ENCODE measurements at places on chromosomes 6 and 20. TPM values are rescaled to one million over a fixed set of nuclear protein-coding genes. Genes with fewer than 3 reads are reported as not detected.

The LRRC73 gene
- total RNA-seq, result 0.69 TPM

The ID4 gene
- not detected for total RNA-seq

The MYT1 gene
- 3.5 TPM for total RNA-seq

The C20orf144 gene
- 0.69 TPM for total RNA-seq

The COL9A3 gene
- total RNA-seq, result 41.2 TPM

The MYO6 gene
- 2.0 TPM for total RNA-seq

The HIVEP1 gene
- total RNA-seq, result 40.8 TPM

The SLA2 gene
- 0.19 TPM for total RNA-seq

The SLC13A3 gene
- total RNA-seq, result not detected

The UBD gene
- not detected for total RNA-seq

The TFAP2C gene
- total RNA-seq, result not detected

The MYL9 gene
- not detected for total RNA-seq

The HLA-C gene
- total RNA-seq, result 613 TPM

The KCNK5 gene
- not detected for total RNA-seq

The GPX5 gene
- total RNA-seq, result not detected

The SRMS gene
- total RNA-seq, result not detected

The SLC32A1 gene
- total RNA-seq, result not detected

The CDH26 gene
- total RNA-seq, result not detected

The PARD6B gene
- 2.6 TPM for total RNA-seq

The SLC2A10 gene
- not detected for total RNA-seq

The GRM1 gene
- total RNA-seq, result 0.40 TPM

The C6orf15 gene
- not detected for total RNA-seq

The SNAP25 gene
- not detected for total RNA-seq

The SPATA25 gene
- total RNA-seq, result 4.7 TPM

The REM1 gene
- total RNA-seq, result not detected

The DEFB115 gene
- not detected for total RNA-seq

The IP6K3 gene
- total RNA-seq, result not detected

The TUBB1 gene
- not detected for total RNA-seq

The GPLD1 gene
- total RNA-seq, result 9.0 TPM

The HFE gene
- 0.19 TPM for total RNA-seq

The PGK2 gene
- total RNA-seq, result not detected

The SAMD10 gene
- 13.0 TPM for total RNA-seq

The HNF4A gene
- total RNA-seq, result not detected

The DYNLT2 gene
- 6.1 TPM for total RNA-seq

Data from Karpas-422 (cell line).